Kidney epithelial cell (primary cell): ENCODE measurements at places on chromosomes 7 and 10. TPM values are rescaled to one million over a fixed set of nuclear protein-coding genes. Genes with fewer than 3 reads are reported as not detected.

The CRYGN gene
- total RNA-seq: 0.84 and 2.1 TPM in 2 replicates

The ACSM6 gene
- not detected in 2 replicates for total RNA-seq

The STAM gene
- 29.6 and 35.3 TPM in 2 replicates for total RNA-seq

The COL28A1 gene
- 0.14 and 0.21 TPM in 2 replicates for total RNA-seq

The PTPRZ1 gene
- total RNA-seq: under 0.01 and 0.04 TPM in 2 replicates

The AKR1C8 gene
- 0.21 TPM in 1 of 2 replicates, not detected in the other for total RNA-seq

The CABCOCO1 gene
- total RNA-seq: 0.07 and 0.33 TPM in 2 replicates

The PHYHIPL gene
- total RNA-seq: 0.17 TPM in 1 of 2 replicates, not detected in the other

The NKX1-2 gene
- total RNA-seq: not detected in 2 replicates

The TAS2R5 gene
- total RNA-seq: 0.46 and 3.7 TPM in 2 replicates

The TFEC gene
- total RNA-seq: 0.04 TPM in 1 of 2 replicates, not detected in the other

The ZCWPW1 gene
- total RNA-seq: 0.88 and 1.8 TPM in 2 replicates

The BTRC gene
- 10.2 and 15.9 TPM in 2 replicates for total RNA-seq

The ICA1 gene
- total RNA-seq: 20.7 and 22.1 TPM in 2 replicates

The PTPRN2 gene
- 2.4 TPM in 2 replicates for total RNA-seq

The HYCC1 gene
- total RNA-seq: 20.7 and 29.9 TPM in 2 replicates

The PRSS58 gene
- total RNA-seq: not detected in 2 replicates

The GSTO2 gene
- 22.0 and 24.0 TPM in 2 replicates for total RNA-seq

The SPACDR gene
- total RNA-seq: not detected in 2 replicates

The ARF5 gene
- total RNA-seq: 330 and 355 TPM in 2 replicates

The MACC1 gene
- 57.5 and 61.7 TPM in 2 replicates for total RNA-seq

The ZNF117 gene
- total RNA-seq: 6.4 TPM in 2 replicates

The TFR2 gene
- total RNA-seq: 0.34 and 0.71 TPM in 2 replicates

The TUBAL3 gene
- total RNA-seq: 0.34 and 0.46 TPM in 2 replicates

The TEX47 gene
- not detected in 2 replicates for total RNA-seq

The RABGEF1 gene
- 20.6 and 23.2 TPM in 2 replicates for total RNA-seq

The INMT gene
- total RNA-seq: not detected in 2 replicates

The MRC1 gene
- total RNA-seq: 0.07 and 0.29 TPM in 2 replicates

The ANKRD2 gene
- total RNA-seq: 0.08 TPM in 1 of 2 replicates, not detected in the other

The UTF1 gene
- not detected in 2 replicates for total RNA-seq

The PLXNA4 gene
- total RNA-seq: 0.14 and 5.9 TPM in 2 replicates

The RNF133 gene
- total RNA-seq: 0.68 TPM in 1 of 2 replicates, not detected in the other

The YAE1 gene
- total RNA-seq: 16.8 and 18.1 TPM in 2 replicates

The LRRC18 gene
- total RNA-seq: not detected in 2 replicates
